Activated T-helper 1 cell treated with anti-CD3 and anti-CD28 coated beads, Interleukin-2, amount 50 U/mL, for 16 hours (primary cell): ENCODE measurements at places on chromosomes 5 and 9.

- DNase-seq: no peak
Observed at GRCh38 chr9:129860653-129861446, 25.6 kb downstream of the USP20 start.

DNA sequence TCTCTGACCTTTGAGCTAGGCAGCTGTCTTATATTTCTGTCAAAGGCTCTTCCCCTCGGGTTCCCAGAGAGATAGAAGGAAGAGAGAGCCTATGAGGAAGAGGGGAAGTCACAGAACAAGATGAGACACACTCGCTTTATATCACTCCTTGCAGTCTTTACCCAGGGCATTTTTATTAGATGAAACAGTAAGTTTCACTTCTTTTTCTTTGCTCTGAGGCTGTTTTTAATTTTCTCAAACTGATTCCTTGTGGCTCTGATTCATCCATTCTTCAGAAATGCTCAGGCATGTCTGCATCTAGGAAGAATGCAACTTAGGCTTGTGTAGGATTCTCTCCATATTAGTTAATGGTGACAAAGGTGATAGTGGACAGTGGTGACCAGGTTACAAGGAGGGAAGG lies 132.9 kb upstream of the CHD1 start:
- DNase-seq: no peak

DNA sequence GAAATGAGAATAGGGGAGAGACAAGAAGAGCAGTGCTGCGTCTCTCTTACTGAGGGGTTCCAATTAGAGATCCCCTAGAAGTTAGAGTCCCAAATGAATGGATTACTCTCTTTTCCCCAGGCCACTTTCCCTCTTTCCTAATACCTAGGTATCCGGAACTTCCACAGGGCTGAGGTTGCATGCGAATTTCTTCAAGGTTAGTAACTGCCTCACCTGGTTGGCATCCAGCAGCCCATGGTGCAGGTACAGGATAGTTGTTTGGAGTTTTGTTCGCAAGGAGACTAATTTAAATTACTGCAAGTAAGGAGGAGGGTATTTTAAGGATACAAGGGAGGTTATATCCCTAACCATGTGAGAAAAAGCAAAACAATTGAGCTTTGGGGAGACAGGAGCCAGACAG lies 52.4 kb upstream of the JAK2 start:
- no peak for DNase-seq

- DNase-seq: no peak
Observed at GRCh38 chr9:97695995-97696802, 941 bp downstream of the XPA start.

DNA sequence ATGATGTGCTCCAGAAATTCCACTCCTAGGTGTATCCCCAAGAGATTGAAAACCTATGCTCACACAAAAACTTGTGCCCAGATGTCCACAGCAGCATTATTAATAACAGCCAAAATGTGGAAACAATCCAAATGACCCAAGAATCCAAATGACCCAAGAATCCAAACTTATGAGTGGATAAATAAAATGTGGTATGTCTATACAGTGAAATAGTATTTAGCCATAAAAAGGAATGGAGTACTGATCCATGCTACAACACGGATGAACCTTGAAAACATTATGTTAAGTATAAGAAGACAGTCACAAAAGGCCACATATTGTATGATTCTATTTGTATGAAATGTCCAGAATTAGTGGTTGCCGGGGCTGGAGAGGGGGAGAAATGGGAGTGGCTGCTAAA lies 80.3 kb downstream of the PSD2 start:
- no peak for DNase-seq

DNA sequence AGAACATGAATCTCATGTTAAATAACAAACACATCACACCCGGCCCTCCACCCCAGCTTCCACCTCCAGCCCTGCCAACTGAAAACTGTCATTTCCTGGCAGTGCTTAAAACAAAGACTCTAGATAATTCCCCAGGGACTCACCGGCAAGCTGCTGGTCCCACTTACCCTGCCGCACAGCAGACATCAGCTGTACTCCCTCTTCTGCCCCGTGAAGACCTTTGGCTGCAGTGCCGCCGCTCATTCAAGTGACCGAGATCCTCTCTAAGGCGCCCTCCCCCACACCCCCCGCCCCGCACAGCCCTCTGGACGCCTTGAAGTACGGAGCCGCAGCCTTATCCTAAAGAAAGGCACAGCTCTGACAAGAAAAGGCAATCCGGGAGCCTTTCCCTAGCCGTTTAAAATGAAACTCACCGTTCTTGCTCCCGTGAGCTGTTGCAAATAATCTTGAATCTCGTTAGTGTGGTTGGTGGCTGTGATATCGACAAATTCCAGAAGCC lies 434 bp downstream of the GLRX start:
- no peak for DNase-seq

GRCh38 chr5:14872070-14872989 lies 752 bp upstream of the ANKH start:
- DNase-seq: peak; percentile 24

- DNase-seq: no peak
Observed at GRCh38 chr5:7405277-7405676, 9.3 kb downstream of the ADCY2 start.

- DNase-seq: no peak
Observed at GRCh38 chr5:115579747-115580173, 22.5 kb downstream of the TICAM2 start.

- no peak for DNase-seq
Observed at GRCh38 chr9:129627556-129628440, 1.8 kb downstream of the NTMT1 start.

GRCh38 chr5:173480896-173481295 lies 135.6 kb downstream of the BOD1 start:
- no peak for DNase-seq

- no peak for DNase-seq
Observed at GRCh38 chr9:107707428-107707837, 217.9 kb upstream of the KLF4 start.

GRCh38 chr5:139204196-139204595 lies 6.0 kb upstream of the SIL1 start:
- DNase-seq: no peak

GRCh38 chr5:65512170-65512937 lies 30.6 kb upstream of the ADAMTS6 start:
- DNase-seq: no peak

DNA sequence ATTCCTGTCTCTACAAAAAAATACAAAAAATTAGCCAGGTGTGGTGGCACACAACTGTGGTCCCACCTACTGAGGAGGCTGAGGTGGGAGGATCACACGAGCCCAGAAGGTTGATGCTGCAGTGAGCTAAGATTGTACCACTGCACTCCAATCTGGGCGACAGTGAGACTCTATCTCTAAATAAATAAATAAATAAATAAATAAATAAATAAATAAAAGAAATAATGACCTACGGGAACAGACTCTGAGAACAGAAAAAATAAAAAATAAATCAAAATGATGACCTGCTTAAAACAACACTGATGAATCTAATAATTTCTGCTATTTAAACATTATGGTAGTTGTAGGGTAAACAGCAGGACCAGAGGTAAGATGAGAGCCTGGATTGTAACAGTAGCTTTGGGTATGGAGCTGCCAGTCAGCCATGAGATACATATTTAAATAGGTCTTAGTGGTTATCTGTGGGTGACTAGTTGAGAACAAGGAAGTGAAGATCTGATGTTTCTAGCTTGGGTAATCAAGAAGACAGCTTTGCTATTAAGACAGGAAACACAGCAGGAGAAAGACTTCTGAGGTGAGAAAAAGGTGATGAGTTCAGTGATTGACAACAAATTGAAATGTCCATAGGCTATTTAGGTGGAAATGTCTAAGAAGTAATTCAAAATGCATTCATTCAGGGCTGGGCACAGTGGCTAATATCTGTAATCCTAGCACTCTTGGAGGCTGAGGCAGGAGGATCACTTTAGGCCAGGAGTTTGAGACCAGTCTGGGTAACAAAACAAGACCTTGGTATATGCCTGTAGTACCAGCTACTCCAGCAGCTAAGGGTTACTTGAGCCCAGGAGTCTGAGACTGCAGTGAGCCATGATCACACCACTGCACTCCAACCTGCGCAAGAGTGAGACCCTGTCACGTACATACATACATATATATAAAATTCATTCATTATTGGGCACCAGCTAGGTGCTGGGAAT lies 11.0 kb downstream of the RNF145 start:
- DNase-seq: no peak

GRCh38 chr5:68533571-68534084 lies 318.1 kb downstream of the PIK3R1 start:
- DNase-seq: no peak

- DNase-seq: no peak
Observed at GRCh38 chr5:80212171-80212667, 43.6 kb downstream of the SERINC5 start.

- DNase-seq: no peak
Observed at GRCh38 chr9:125913551-125913950, 166.4 kb downstream of the PBX3 start.

- DNase-seq: no peak
Observed at GRCh38 chr5:169114466-169115065, 186.4 kb downstream of the SLIT3 start.

- no peak for DNase-seq
Observed at GRCh38 chr9:82513976-82514735, 525.6 kb downstream of the SPATA31D1 start.

- no peak for DNase-seq
Observed at GRCh38 chr5:138647261-138647788, 72.1 kb upstream of the HSPA9 start.

GRCh38 chr5:160251406-160252155 lies 22.3 kb downstream of the FABP6 start:
- no peak for DNase-seq

- no peak for DNase-seq
Observed at GRCh38 chr5:125198270-125198974, 452.0 kb upstream of the ZNF608 start.
